ENCODE measurements at places on chromosomes 6 and 20.

- DNase-seq, result no peak
These were observed 490.8 kb downstream of the HTR1B start for GRCh38 chr6:76972474-76972873.

DNA sequence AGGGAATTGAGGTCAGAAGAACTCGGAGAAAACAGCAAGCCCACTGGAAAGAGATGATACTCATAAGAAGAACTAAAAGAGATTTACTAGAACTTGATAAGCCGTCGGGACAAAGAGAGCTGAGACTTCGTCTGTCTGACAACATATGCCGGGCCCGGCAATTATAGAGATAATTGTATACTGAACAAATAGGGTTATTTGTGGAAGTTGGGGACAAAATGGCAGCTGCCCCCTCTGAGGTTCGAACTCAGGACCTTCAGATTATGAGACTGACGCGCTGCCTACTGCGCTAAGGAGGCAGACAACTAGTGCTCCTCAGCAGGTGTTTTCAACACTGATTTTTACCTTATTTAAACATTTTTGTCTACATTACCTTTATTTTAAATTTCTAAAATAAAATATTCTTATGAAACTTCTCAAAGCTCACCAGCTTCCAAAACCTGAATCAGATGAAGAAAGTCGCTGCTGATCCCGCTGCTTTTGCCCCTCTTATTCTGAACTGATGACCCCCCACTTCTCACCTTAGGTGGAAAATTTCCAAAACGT is 29.3 kb upstream of the TRIM27 start:
- peak; percentile 48 for DNase-seq

GRCh38 chr6:101090281-101090680 is 209.2 kb upstream of the ASCC3 start:
- no peak for DNase-seq

- no peak for DNase-seq
These were observed 6.3 kb downstream of the SCML4 start for GRCh38 chr6:107817784-107818183.

GRCh38 chr6:155079985-155080452 is 84.9 kb downstream of the TIAM2 start:
- no peak for DNase-seq

DNA sequence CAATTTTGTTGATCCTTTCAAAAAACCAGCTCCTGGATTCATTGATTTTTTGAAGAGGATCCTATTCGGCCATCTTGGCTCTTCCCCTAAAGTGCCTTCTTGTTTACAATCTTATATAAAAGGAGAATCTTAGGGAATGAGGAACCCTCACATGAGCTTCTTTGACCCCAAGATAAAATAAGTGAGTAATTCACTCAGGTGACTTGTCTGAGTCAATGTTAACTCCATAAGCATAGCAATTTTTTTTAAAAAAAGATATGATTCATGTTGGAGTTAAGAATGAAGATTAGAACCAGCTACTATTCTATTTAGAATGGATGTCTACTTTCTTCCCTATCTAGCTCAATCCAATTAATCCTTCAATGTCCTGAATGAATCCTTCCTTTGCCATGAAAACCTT is 21.0 kb downstream of the WASF1 start:
- no peak for DNase-seq

DNA sequence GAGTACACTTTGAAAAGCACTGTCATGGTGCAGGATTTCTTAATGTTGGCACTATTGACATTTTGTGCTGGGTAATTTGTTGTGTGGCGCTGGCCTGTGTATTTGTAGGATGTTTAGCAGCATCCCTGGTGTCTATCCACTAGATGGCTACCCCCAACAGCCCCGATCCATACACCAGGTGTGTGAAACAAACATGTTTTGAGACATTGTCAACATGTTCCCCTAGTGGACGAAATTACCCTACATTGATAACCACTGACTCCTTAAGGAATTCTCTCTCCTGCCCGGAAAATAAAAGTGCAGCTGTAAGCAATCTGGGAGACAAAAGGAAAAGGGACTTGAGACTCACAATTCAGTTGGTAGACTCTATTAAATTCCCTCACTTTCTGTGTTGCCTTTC is 52.6 kb upstream of the TMEM200A start:
- no peak for DNase-seq

DNA sequence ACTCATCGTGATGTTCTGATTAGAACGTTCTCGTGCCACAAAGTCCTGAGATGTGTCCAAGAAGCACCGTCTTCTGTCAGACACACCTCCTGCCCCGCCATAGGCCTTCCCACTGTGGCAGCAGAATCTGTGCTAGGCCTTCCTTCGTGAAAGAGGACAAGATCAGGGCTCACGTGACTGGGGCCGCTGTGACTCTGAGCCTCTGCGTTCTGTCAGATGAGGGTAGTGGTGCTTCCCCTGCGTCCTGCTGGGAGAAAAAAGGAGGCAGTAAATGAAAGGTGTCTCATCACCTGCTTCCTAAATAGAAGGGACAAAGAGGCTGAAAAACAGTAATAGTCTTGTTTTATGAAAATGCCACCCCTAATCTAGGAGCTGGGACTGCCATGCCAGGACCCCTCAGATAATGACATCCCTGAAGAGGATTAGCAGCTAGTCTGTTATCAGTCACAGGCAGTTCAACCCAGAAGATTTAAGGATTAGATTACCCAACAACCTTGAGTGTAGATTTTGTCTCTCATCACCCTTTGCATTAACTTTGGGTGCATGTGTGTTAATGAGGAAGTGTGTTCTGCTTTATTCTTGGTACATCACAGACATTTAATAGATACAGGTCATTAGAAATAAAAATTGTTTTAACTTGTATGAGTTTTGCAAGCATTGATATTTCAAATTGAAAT is 4.1 kb downstream of the DNAJC5 start:
- DNase-seq, result no peak

- no peak for DNase-seq
These were observed 1097.8 kb downstream of the KIF16B start for GRCh38 chr20:15475483-15475882.

- DNase-seq, result no peak
These were observed 84.1 kb downstream of the C6orf52 start for GRCh38 chr6:10610289-10610688.

GRCh38 chr6:91654357-91654756 is 1067.5 kb upstream of the MAP3K7 start:
- no peak for DNase-seq

DNA sequence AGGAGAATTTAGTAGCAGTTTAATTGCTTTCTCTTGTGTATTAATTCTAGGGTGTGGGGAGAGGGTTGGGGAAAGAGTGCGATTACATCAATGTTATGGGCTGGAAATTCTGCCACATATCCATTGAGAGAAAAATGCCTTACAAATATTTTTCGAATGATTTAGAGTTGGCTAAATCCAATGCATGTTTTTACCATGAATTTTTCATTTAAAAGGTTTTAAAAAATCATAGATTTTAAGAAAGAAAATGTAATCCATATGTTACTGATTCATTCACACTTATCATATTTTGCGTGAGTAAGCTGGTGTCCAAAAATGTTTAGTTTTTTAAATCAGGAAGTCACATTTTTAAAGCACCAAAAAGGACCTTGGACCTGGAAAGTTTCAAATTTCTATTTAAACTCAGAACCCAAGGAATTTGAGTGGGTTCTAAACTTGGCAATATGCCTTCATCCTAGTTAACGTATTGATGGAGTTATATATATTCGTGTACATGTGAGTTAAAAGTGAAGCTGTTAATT is 627.4 kb upstream of the CITED2 start:
- no peak for DNase-seq

DNA sequence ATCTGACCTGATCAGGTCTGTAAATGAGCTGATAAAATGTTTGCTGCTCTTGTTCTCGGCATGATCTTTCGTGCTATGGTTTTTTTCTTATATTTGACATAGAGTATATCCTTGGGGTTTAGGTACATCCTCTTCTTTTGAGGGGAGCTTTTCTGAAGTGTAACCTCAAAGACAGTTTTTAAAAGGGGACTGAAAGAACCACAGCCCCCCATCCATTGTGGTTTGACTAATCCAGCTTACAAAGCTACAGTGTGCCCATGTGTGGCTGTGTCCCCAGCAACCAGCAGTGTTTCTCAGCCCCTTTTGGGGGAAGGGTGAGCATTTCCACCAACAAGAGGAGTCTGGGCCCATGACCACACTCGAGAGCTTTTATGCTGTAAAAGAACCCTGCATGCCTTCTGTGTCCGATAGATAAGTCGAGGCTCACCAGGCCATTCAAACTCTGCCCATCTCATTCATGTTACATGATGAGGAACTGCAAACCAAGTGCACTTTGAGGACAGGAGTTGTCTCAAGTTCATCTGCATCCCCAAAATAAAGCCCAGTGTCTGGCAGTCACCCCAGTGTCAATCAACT is 266.0 kb downstream of the SLC24A3 start:
- no peak for DNase-seq

- no peak for DNase-seq
These were observed 49.5 kb downstream of the YTHDF1 start for GRCh38 chr20:63166193-63167020.

DNA sequence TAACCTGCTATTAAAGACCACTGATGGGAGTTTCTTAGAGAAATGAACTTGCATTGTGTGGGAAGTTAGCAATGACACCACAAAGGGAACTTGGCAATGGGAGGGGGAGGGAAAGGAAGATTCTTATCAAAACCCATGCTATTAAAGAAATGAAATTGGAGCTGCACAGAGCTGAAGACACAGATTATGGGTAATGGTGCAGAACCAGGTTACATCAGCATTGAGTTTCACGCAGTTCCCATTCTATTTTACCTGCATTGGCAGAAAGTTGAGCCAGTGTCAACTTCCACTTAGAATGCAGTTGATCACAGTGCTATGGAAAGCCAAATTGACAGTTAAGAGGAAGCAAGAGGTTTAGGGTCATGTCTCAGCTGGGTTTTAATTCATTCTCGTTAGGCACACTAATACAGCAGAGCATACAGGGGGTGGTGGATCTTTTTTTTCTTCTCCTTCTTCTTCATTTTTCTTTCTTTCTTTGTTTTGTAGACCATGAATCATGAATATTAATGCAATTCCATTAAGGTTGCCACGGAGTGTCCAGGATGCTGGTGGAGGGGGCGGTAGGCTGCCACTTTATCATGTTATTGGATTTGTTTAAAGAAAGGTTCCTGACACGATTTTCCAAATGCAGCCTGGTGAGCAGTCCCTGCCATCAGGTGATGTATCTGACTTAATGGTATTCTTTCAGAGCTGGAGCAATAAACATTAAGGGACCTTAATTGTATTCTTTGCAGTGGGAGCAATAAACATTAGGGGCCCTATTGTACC is 1092.0 kb upstream of the MAP3K7 start:
- no peak for DNase-seq

- no peak for DNase-seq
These were observed 33.6 kb upstream of the HLA-A start for GRCh38 chr6:29908710-29909109.

GRCh38 chr6:14337152-14337551 is 219.6 kb downstream of the CD83 start:
- DNase-seq, result no peak

DNA sequence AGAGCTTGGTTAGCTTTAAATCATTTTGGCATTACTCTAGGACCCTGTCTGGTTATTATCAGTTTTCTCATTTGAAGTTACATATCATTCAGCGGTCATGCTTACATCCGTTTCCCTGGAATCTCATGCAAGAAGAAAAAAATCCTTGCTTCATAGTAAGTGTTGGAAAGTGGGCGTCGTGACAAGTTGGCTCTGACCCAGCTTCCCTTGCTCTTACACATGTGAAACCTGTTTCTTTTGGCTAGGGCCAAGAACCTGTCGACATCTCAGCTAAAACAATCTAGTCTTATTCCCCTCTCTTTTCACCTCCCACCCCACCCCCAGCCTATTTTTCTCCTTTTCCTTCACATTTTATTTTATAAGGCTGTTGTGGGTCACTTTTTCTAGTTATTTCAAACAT is 45.5 kb downstream of the ANKS1A start:
- no peak for DNase-seq

DNA sequence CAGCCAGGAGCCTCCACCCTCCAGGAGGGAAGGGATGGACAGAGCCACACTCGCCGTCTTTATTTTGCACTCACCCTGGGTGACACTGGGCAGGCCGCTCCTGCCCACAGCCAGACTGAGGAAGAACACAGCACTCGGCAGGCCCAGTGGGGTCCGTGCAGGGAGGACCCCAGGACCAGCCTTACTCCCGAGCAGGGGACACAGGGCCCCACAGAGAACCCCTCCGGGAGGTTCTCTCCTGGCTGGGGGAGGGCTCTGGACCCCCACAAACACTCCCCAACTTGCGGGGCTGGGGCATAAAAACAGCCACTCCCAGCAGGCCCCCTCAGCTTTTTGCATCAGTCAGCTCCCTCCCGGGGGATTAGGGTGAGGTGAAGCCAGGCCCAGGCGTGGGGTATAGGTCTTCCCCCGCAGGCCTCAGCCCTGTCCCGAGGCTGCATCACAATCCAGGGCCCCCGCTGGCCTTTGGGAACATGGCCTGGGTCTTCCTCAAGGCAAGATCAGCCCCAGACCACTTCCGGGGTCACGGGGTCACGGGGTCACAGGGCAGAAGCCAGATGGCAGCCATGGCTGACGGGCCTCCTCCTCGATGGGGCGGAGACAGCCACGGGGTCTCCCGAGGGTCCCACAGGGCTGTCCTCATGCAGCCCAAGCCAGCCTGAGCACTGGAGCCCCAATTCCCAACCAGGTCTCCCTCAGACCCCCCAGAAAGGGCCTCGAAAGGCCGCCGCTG is 3.2 kb downstream of the TNFRSF6B start:
- no peak for DNase-seq

- DNase-seq, result no peak
These were observed 247.0 kb upstream of the ECI2 start for GRCh38 chr6:4382362-4382853.

DNA sequence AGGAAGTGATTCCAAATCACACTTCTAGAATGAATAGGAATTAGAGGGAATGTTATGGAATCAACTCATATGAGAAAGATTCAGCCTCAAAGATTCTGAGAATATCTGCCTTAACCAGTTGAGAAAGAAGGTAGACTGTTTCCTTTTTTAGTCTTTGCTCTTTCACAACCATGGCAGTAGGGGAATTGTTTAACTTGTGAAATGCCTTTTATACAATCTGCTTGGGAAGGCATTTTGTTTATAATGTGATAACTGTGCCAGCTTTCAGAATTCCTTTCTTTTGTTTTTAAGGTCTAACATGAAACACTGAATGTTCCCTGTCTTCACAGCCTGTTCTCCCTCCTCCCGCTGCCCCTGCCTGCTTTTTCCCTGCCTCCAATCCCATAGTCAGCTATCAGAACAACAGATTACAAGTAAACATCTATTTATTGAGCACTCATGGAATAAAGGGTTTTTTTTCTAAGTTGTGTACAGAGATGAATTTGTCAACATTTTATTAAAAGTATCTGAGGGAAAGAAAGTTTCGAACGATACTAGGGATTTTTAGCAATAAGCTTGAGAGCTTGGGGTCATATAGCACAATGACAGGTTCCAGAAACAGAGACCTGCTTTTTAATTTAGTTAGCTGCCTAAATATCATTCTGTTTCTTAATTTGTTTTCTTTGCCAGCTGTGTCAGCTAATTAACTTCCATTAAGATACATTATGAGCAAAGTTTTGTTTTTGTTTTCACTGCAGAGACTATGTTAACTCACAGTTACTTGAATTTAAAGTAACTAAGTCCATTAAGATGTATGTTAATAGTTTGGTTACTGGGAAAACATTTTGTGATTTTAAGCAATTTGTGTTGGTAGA is 28.3 kb upstream of the FBXO30 start:
- DNase-seq, result no peak
